A549 treated with AZD2906 at 1 μM for 4 hours (cell line): ENCODE measurements at places on chromosomes 7 and 10. TPM values are rescaled to one million over a fixed set of nuclear protein-coding genes. Genes with fewer than 3 reads are reported as not detected.

The ASB10 gene
- total RNA-seq = not detected in 5 replicates

The GJD4 gene
- not detected in 5 replicates for total RNA-seq

The ZNF655 gene
- total RNA-seq = 52.0 to 56.0 TPM (median 53.0 TPM) in 5 replicates

The SLC35G1 gene
- total RNA-seq = 7.7 to 9.0 TPM (median 8.4 TPM) in 5 replicates

The ZNF511 gene
- total RNA-seq = 60.4 to 72.4 TPM (median 65.9 TPM) in 5 replicates

The SLC39A12 gene
- not detected in 5 replicates for total RNA-seq

The PTPRN2 gene
- 0.69 to 1.0 TPM (median 0.77 TPM) in 5 replicates for total RNA-seq

The PRF1 gene
- 0.03 TPM in 1 of 5 replicates, not detected in the others for total RNA-seq

The CLDN4 gene
- 3.4 to 5.2 TPM (median 4.5 TPM) in 5 replicates for total RNA-seq

The FFAR4 gene
- 0.04 to 0.14 TPM (median 0.09 TPM) in 5 replicates for total RNA-seq

The KIF11 gene
- total RNA-seq = 29.0 to 41.3 TPM (median 31.8 TPM) in 5 replicates

The TFR2 gene
- 2.1 to 2.8 TPM (median 2.5 TPM) in 5 replicates for total RNA-seq

The DLX5 gene
- total RNA-seq = not detected in 5 replicates

The NME8 gene
- total RNA-seq = not detected in 5 replicates
